ENCODE measurements at places on chromosomes 7 and 10.

- DNase-seq: no peak
Observed at GRCh38 chr10:125775491-125776106, at the start of gene MMP21. Gene MMP21 (minus strand): TSS chr10:125775821. CDS start chr10:125775821, 0 bp downstream.

DNA sequence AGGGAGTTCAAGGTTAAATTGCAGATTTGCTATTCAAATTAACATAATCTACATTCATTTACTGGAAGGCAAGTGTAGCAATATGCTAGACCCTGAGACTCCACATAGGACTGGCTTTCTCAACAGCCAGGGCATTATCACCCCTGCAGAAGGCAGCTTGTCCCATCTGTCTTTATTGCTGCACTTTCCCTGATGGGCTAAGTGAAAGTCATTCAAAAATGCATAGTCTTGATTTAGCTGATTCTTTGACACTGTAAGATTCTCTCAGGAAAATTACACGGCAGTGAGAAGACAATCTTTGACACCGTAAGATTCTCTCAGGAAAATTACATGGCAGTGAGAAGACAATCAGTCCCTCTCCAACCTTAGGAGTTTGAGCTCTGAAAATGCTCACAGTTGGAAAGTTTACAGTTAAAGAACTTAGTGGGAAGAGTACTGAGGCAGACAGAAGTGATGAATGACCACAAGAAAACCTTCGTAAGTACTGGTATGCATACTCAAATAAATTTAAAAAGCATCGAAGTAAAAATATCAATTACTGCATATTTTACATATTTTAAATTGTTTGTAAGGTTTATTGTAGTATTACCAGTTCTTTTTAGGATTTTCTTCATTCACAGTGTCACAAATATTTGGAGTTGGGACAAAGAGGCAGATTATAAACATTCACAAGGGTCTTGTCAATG is 88.9 kb downstream of the RAPGEF5 start:
- DNase-seq: no peak

- no peak for DNase-seq
Observed at GRCh38 chr10:72206511-72207229, 9.1 kb upstream of the ANAPC16 start.

- DNase-seq: no peak
Observed at GRCh38 chr7:151920488-151920887, 35.8 kb upstream of the GALNTL5 start.

- no peak for DNase-seq
Observed at GRCh38 chr10:86400705-86401587, 34.4 kb upstream of the GRID1 start.

DNA sequence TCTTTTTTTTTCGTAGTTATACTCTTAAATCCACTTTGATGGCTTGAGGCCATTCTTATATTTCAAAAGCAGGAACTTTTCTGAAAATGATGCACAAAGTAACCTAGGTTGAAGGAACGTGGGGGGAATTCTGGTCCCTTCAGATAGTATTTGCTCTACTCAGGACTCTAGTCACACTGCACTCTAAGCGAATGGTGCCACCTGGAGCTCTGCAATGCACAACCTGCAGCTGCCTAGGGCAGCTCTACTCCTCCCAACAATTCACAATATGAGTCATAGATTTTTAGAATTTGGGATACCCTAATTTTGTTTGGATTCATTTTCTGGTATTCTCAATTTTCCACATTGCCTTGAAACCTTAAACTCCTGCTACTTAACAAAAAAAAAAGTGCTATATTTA is 17.3 kb downstream of the SYPL1 start:
- DNase-seq: no peak

- DNase-seq: no peak
Observed at GRCh38 chr7:113809581-113809980, 109.2 kb downstream of the PPP1R3A start.

- no peak for DNase-seq
Observed at GRCh38 chr10:104935656-104936055, 294.6 kb downstream of the SORCS3 start.

DNA sequence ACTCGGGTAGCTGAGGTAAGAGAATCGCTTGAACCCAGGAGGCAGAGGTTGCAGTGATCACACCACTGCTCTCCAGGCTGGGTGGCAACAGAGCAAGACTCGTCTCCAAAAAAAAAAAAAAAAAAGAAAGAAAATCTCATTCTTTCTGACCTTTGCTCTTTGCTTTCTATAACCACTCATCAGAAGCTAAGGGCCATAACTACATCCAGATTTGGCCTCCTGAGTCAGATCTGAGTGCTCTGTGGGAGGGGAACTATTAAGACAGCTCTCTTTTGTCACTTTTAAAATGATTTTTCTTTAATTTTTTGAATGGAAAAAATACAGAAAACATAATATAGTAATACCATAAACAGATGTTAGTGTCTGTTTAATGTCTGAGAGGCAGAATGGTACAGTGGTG is 210.1 kb downstream of the KIAA1217 start:
- DNase-seq: no peak

GRCh38 chr7:107972075-107972482 is 30.9 kb downstream of the LAMB1 start:
- no peak for DNase-seq

DNA sequence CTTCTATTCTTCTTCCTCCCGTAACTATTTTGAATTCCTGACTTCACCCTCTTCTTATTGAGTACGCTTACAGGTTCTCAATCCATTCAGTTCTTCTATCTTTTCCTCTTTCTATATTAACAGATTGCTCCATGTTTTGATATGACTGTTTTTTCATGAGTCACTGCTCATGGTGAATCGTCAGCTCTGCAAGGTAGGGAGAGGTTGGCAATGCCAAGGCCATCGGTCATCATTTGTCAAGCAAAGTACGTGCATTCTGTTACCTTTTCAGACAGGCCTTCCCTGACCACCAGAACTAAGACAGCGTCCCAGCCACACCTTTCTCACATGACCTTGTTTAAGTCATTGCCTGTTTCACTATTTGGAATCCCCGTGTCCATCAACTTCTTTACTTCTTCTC is 1001.9 kb upstream of the SORCS1 start:
- no peak for DNase-seq

Data from RWPE1 (cell line).